ENCODE measurements at places on chromosomes 1 and 21.

- DNase-seq, result no peak
Measured at GRCh38 chr1:212688341-212689047, 11.1 kb downstream of the BATF3 start.

DNA sequence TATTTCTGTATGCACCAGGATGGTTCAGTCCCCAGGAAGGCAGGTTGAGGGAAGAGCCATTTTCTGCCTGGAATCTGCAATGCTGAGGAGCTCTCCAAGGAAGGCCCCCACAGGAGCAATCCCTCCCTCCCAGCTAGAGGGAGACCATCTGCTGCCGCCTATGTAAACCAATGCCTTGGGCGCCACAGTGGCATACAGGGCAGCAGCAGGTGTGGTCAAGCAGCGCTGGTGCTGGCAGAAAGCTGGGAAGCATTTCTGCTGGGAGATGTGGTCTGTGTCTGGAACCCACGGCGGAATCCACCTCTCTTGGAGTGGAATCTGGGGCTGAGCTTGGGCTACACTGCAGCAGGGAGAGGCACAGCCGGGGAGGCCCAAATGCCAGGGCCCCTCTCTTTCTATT, 283.3 kb downstream of the RRAGC start:
- no peak for DNase-seq

- DNase-seq, result no peak
Measured at GRCh38 chr1:211174375-211174774, 40.4 kb upstream of the KCNH1 start.

GRCh38 chr21:25036775-25037174, 570.5 kb downstream of the MRPL39 start:
- no peak for DNase-seq

- DNase-seq, result no peak
Measured at GRCh38 chr1:241701483-241702295, 49.6 kb downstream of the WDR64 start.

GRCh38 chr1:199176713-199177112, 537.9 kb downstream of the PTPRC start:
- DNase-seq, result no peak

DNA sequence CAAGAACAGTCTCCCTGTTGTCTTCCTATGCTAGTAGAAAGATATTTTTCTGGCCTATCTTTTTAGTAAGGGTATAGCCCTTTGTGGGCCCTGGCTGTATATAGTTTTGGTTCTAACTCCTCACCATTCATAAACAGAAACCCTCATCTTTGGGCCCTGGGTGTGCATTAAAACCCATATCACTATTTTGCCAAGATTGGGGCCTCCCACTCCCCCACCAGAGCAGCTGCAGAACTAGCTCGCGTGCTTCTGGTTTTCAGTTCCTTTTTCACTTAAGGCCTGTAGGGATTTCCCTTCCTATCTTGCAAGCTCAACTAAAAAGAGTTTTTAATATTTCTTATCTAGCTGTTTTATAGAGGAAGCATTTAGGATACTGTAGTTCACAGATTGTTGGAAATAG, 106.4 kb downstream of the RGL1 start:
- no peak for DNase-seq

DNA sequence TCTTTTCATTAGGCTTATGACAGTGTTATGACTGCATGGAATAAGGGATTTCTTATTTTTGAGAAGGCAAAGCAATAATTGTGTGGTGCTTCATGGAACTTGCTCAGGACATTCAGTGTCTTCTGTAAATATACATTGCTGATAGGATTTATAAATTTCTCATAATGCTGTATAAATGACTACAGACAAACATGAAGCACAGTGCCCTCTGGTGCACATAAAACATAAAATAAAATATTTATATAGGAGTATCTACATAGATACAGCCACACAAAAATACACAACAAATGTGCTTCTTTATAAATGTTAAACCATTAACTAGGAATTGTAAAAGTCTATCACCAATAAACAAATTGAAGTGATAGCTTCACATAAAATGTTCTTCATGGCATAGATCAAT, 24.1 kb downstream of the BRINP3 start:
- no peak for DNase-seq

DNA sequence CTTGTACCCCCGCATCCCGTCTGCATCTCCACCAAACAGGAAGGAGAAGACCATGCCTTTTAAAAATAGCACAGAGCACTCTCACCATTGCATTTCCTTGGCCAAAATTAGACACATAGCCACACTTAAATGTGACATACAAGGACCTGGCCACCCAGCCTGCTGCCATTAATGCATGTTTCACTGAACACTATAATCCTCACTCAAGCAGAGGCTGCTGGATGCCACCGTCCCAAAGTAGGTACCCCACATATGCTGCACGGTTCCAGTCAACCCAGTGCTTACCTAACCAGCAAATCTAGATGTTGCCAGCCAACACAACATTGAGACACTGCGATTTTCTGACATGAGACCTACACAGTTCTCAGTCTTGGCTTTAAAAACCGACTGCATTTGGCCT, 107.7 kb downstream of the ADSS2 start:
- DNase-seq, result no peak

DNA sequence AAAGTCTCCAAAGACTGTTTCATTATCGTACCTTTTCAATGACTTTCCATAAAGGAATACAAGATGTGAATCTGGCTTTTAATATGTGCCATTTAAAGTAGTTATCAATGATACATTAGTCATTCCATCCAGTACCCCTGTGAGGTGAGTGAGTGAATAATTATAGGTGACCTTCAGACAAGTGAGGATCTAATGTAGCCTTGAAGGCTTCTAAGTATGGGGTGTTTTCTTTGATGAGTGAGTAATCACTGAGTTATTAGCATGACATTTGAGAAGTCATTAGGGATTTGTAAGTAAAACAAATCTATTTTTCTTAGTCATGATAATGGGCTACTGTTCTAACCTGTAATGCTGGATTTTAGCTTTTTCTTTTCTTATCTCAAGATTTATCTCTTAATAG, 831.4 kb downstream of the ADGRL2 start:
- no peak for DNase-seq

DNA sequence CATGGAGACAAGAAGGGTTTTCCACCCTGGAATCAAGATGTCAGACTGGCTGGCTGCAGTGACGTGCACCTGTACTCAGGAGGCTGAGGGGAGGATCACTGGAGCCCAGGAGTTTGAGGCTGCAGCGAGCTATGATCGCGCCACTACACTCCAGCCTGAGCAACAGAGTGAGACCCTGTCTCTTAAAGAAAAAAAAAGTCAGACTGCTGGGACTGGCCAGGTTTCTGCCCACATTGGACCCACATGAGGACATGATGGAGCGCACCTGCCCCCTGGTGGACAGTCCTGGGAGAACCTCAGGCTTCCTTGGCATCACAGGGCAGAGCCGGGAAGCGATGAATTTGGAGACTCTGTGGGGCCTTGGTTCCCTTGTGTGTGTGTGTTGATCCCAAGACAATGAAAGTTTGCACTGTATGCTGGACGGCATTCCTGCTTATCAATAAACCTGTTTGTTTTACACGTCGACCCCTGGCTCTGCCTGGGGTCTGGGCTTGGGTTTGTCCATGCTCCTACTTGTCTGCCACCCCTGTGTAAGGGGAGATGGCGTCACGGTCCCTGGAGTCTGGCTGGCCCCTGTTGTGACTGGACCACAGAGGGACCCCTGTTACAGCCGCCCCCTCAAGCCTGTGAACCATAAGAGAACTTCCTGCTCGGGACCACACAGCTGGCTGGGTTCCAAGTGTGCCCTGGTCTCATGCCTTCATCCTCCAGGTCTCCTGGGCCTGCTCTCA, 20.9 kb upstream of the VPS13D start:
- DNase-seq, result peak; percentile 74

DNA sequence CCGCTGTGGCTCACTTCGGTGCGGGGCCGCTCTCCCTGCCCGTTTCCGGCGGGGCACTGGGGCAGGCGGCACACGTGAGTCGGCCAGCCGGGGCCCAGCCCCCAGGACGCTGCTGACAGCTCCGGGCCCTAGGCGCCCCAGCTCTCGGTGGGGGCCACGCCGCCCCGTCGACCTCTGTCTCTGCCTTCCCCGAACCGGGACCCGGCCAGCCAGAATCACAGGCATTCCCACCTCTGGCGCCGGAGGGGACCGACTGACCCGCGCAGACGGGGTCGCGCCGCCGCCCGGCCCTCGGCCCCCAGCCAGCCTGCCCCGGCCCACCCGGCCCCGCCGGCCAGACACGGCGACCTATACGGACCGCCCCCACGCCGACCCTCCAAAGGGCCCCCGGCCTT, 755 bp downstream of the SCMH1 start:
- DNase-seq, result peak; percentile 23

DNA sequence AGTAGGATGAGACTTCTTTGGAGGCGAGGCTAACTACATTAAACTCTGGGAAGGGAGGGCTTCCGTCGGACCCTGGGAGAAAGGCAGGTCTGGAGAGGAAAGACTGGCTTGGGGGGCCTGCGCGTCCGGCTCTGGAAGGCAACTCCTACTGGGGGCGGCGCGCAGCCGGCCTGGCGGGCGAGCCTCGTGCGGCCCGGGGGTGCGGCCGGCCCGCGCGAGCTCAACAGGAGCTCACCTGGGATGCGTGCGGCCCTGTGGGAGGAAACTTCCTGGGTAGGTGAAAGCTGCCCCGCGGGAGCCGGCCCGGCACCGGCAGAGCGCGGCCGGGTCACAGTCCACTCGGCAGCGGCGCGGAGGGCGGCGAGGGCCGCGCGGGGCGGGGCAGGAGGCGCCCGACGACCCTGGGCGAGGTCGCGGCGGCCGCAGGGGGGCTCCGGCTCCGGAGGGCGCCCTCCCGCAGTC, 449 bp downstream of the EPS15 start:
- no peak for DNase-seq

GRCh38 chr1:200452850-200453552, 43.2 kb upstream of the ZNF281 start:
- no peak for DNase-seq

- no peak for DNase-seq
Measured at GRCh38 chr1:46687921-46688509, 16.4 kb downstream of the TEX38 start.

GRCh38 chr1:149965440-149965839, 28.8 kb upstream of the MTMR11 start:
- DNase-seq, result no peak

DNA sequence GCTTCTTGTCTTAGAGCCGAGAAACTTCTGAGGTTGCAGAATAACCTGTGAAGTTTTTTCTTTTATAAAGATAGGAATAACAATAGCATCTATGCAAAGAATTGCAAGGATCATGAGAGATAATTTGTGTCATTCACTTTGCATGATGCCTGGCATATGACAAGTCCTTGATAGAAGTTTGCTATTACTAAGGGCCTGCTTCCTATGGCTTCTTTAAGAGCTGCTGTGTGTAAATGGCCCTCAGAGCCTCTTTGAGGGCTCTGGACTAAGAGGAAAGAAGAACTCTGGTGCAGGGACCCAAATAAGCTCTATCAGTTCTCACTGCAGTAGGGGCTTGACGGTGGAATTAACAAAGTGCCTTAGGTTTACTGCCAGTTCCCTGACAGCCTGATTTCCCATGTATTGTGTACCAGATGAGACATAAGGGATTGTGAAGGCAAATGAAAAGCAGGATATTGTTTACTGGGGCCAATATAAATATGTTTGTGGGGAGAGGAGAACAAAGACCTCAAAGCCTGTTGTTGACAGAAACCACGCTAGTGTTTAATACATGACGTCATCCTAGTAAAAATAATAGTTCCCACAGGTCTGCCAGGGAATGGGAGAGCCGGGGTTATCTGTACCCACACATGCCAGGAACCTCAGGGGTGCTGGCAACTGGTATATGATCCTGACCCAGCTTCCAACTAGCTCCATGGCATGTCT, 131.2 kb upstream of the UBE2U start:
- no peak for DNase-seq

DNA sequence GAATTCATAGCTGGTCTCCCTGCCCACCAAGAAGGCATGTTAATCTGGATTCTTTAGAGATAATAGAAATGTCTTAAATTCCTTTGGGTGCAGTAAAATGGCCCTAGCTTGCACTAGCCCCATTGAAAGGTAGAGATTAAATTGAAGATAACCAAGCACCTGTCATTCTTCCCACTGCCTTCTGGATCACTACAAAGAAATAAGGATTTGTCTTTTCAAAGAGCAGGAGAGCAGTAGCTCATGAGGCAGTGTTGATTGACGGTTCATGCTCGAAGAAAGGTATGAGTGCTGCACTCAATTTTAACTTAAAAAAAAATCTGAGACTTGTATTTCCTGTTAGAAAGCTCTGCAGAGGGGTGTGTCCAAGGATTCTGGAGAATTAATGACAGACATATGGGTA, 74.9 kb upstream of the F3 start:
- DNase-seq, result no peak

DNA sequence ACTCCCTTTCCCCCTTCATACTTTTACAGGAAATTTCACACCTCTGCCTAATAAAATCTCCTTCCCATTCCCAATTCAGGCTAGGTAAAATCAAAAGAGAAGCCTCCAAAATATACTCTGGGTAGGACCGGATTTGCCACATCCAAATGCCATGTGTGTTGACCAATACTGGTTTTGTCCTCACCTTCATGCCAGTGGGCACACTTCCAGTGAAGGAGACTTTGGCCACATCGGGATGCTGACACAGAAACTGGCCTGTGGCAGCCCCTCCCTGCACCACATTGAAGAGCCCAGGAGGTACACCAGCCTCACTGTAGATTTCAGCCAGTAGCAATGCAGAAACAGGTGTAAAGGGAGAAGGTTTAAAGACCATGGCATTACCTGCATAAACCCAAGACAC, 18.1 kb downstream of the ALDH9A1 start:
- no peak for DNase-seq

GRCh38 chr1:27394282-27394658, 1.8 kb downstream of the GPR3 start:
- no peak for DNase-seq

DNA sequence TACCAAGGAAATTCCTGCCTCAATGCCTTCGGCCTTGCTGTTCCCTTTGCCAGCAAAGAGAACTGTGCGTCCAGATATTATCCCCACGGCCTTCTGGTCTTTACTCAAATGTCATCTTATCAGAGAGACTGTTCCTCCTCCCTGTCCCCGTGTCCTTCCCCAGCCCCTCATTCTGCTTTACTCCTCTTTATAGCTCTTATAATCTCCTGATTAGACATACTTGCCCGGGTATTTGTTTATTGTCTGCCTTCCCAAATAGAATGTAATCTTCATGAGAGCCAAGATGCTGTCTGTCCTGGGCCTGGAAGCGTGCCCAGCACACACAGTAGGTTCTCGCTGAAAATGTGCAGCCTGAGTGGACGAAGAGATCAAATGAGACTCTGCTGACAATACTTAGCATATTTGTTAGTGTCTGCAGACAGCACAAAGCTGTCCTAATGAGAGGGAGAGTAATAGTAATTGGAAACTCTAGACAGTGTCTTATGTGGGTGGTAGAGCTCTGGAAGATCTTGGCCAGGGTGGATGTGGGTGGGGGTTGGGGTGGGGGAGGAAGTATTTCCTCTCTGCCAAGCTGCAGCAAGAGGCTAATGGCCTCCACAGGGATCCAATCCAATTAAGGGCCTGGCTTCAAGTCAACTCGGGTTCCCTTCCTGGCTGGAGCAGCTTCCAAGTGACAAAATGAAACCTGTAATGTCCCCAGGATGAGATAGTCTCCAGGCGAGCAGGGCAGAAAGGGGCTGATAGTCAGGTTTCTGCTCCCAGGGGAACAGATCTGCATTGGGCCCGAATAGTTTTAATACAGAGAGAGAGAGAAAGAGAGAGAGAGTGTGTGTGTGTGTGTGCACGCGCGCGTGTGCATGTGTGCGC, 9.5 kb upstream of the CLIC4 start:
- DNase-seq, result no peak

All from naive thymus-derived CD8-positive, alpha-beta T cell (primary cell).